ENCODE measurements at places on chromosomes 4 and X.
A peak's percentile ranks its signal among the peaks of the same experiment; 100 is the strongest.

GRCh38 chr4:187393531-187394344 lies 601.8 kb upstream of the ZFP42 start:
- no peaks in the 10 kb centered on the region for H3K27me3 ChIP-seq
- H3K27ac ChIP-seq: no peak overlapping the region
- no peaks in the 10 kb centered on the region for H3K4me1 ChIP-seq
- H3K36me3 ChIP-seq: no peaks in the 10 kb centered on the region
- no peak for DNase-seq

DNA sequence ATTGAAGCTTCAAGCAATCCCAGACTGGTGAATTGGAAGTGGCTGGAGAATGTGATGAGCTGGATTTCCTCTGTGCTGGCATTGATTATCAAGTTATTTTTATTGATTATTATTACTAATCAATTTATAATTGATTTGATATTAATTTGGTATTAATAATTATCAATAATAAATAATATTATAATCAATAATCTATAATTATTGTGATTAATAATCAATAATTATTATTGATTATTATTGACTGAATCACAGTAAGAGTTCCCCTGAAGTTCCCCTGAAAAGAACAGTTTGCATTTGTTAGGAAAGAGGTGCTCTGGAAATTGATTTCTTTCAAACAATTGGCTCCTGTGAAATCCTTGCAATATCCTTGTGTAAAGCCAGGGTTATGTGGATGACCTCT lies 7.5 kb upstream of the FAM9A start:
- H3K4me1 ChIP-seq: no peaks in the 10 kb centered on the region
- H3K27ac ChIP-seq: no peak overlapping the region
- H3K4me3 ChIP-seq: no peak overlapping the region
- peaks cover 31% of the 10 kb centered on the region for H3K27me3 ChIP-seq

DNA sequence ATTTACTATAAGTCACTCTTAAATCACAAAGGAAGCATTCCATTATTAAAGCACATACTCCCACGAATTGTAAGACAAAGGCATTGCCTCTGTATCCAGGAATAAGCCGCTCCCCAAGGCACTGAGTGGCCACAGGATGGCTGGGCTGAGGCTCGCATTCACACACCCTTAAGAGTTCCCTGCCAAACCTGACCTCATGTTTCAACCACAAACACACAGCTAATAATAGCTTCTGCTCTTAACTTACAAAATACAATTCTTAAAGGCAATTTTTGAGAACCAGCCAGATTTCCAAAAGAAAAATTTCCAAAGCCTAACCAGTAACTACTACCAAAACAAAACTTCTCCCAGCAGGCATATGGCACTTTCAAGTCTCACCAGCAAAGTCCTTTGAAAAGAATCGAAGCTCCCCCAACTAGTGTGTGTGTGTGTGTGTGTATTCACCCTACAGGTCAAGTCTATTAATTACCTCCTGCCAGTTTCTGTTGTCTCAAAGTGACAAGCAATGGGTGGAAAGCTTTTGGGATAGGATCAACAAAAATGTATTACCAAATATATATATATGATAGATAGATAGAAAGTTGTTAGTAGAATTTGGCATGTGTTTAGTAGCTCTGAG lies 36.0 kb downstream of the ARHGAP6 start:
- no peaks in the 10 kb centered on the region for H3K4me1 ChIP-seq
- no peak for DNase-seq
- H3K4me3 ChIP-seq: no peak overlapping the region
- no peak overlapping the region for H3K27ac ChIP-seq

- DNase-seq: no peak
- no peak overlapping the region for H3K4me3 ChIP-seq
- no peak overlapping the region for H3K27ac ChIP-seq
- H3K36me3 ChIP-seq: no peaks in the 10 kb centered on the region
These were observed 12.2 kb upstream of the AMOT start for GRCh38 chrX:112852851-112853250.

GRCh38 chr4:183872531-183872930 lies 32.6 kb upstream of the STOX2 start:
- H3K4me1 ChIP-seq: peaks cover 5% of the 10 kb centered on the region
- no peak overlapping the region for H3K4me3 ChIP-seq
- no peak for DNase-seq

DNA sequence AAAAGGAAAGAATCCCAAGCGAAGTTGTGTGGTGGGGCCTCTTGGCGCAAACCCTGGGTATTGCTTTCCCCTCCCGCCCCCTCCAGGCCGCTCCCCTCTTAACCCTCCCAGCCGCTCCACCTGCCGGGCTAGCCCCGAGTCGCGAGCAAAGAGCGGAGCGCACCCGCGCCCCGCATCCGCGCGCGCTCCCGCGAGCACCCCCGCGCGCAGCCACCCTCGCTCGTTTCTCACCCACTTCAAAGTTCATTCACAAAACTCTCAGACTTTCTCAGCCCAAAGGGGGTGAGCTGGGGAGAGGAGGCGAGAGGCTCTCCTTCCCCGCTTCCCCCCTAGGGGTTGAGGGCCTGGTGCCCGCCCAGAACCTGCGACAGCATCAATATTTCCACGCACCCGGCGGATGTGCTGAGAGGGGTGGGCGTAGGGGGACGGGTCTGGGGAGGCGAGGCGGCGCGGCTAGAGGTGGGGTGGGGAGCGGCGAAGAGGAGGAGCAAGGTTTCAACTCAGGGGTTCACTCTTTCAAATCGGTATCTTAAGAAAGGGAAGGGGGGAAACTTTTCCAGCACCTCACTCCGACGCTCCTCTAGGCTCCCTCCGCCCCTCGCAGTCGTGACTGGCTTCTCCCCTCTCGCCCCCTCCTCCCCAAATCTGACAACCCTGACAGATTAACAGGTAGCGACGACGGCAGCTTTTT lies 1.8 kb downstream of the MAML3 start:
- DNase-seq: peak; percentile 64
- peaks cover 10% of the 10 kb centered on the region for H3K27me3 ChIP-seq
- no peak overlapping the region for H3K27ac ChIP-seq

DNA sequence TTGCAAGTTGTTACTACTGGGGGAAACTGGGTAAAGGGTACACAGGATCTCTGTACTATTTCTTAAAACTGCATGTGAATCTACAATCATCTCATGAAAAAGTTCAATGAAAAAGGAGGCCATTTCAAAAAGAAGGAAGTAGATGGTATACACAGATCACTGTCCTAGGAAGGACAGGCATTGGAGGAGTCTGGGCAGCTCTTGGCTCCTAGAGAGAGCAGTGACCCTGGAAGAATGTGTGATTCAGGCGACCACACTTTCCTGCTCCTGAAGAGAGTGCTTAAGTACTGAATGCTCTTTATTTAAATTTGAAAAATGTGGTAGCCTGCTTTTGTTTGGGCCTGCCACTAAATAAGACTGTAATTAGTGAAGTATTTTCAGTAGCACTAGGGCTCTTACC lies 318.1 kb upstream of the CASK start:
- no peak overlapping the region for H3K4me3 ChIP-seq
- H3K27ac ChIP-seq: no peak overlapping the region
- no peaks in the 10 kb centered on the region for H3K36me3 ChIP-seq
- H3K27me3 ChIP-seq: no peaks in the 10 kb centered on the region
- no peaks in the 10 kb centered on the region for H3K4me1 ChIP-seq

- H3K36me3 ChIP-seq: peaks cover 16% of the 10 kb centered on the region
- H3K27me3 ChIP-seq: no peaks in the 10 kb centered on the region
- peak overlapping the region; percentile 94 for H3K27ac ChIP-seq
- peaks cover 47% of the 10 kb centered on the region for H3K4me1 ChIP-seq
- DNase-seq: no peak
These were observed 728 bp downstream of the UBA6 start for GRCh38 chr4:67700116-67700737.

GRCh38 chr4:188078116-188078515 lies 31.3 kb downstream of the TRIML2 start:
- H3K27ac ChIP-seq: no peak overlapping the region
- H3K36me3 ChIP-seq: no peaks in the 10 kb centered on the region
- no peak for DNase-seq
- no peaks in the 10 kb centered on the region for H3K27me3 ChIP-seq
- H3K4me1 ChIP-seq: no peaks in the 10 kb centered on the region

GRCh38 chr4:180688480-180688879 lies 1554.7 kb upstream of the TENM3 start:
- H3K4me3 ChIP-seq: no peak overlapping the region
- H3K4me1 ChIP-seq: no peaks in the 10 kb centered on the region
- H3K27me3 ChIP-seq: no peaks in the 10 kb centered on the region
- no peak for DNase-seq
- no peaks in the 10 kb centered on the region for H3K36me3 ChIP-seq

GRCh38 chr4:46856333-46856732 lies 52.7 kb downstream of the COX7B2 start:
- peaks cover 9% of the 10 kb centered on the region for H3K27me3 ChIP-seq
- DNase-seq: no peak
- no peaks in the 10 kb centered on the region for H3K36me3 ChIP-seq
- no peaks in the 10 kb centered on the region for H3K4me1 ChIP-seq

DNA sequence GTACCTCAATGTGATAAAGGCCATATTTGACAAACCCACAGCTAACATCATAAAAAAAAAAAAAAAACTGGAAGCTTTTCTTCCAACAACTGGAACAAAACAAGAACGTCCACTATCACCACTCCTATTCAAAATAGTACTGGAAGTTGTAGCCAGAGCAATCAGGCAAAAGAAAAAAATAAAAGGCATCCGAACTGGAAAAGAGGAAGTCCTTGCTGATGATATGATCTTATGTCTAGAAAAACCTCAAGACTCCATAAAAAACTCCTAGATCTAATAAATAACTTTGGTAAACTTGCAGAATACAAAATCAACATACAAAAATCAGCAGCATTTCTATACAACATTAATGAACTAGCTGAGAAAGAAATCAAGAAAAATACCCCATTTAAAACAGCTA lies 134.3 kb downstream of the TEX11 start:
- no peak overlapping the region for H3K4me3 ChIP-seq
- peaks cover 21% of the 10 kb centered on the region for H3K27me3 ChIP-seq
- H3K36me3 ChIP-seq: no peaks in the 10 kb centered on the region

GRCh38 chr4:78024085-78024484 lies 33.0 kb upstream of the FRAS1 start:
- no peaks in the 10 kb centered on the region for H3K36me3 ChIP-seq
- H3K27me3 ChIP-seq: peaks cover 8% of the 10 kb centered on the region
- no peaks in the 10 kb centered on the region for H3K4me1 ChIP-seq

DNA sequence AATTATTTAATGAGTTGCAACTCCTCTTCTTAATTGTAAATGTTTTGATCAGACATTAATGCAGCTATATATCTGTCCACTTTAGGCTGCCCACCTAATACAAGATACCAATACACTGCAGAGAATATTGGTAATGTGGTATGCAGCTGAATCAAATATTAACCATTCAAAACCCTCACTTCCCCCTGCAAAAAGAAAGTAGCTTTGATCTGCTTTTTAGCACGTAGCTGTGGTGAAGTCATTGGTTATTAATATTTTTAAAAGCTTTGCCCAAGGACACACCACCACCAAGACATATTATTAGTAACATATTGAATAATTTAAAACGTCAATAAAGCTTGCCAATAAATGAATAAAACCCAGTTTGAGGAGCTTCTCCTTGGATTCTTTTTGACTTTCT lies 28.6 kb upstream of the CYP2U1 start:
- H3K4me1 ChIP-seq: no peaks in the 10 kb centered on the region
- H3K27ac ChIP-seq: no peak overlapping the region
- peaks cover 61% of the 10 kb centered on the region for H3K27me3 ChIP-seq
- H3K36me3 ChIP-seq: no peaks in the 10 kb centered on the region

DNA sequence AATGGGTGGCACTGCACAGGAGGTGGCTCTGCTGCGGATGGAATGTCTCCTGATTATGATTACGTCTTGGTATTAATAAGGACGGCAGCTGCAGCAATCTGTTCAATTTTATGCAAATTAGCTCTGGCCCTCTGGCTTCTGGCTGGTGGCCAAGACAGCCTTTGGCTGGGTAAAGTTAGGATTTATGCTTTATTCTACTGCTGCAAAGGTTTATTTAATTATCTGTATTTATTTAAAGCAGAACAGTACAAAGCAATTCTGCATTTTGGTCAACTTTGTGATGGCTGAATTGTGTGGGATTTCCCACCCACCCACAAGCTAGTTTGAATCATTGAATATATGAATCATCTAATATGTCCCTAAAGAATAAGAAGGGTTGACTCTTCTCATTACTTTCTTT lies 745.6 kb upstream of the FAM241A start:
- DNase-seq: no peak
- H3K36me3 ChIP-seq: no peaks in the 10 kb centered on the region
- no peak overlapping the region for H3K4me3 ChIP-seq
- no peak overlapping the region for H3K27ac ChIP-seq

DNA sequence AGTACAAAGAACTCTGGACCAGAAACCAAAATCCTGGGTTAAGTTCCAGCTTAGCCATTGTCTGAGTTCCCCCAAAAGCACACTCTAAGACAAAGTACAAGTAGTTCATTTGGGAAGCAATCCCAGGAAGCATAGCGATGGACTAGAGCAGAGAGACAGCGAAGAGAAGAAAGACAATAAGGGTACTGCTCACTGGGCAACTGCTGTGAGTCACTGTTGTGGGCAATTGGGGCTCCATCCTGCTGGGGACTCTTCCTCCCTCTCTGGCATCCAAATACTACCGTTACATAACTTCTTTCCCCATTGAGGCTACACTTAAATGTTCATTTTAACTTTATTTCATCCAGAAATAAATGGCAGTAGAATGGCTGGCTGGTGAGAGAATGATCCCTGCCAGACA lies 14.1 kb downstream of the SRPX start:
- H3K4me1 ChIP-seq: no peaks in the 10 kb centered on the region
- H3K4me3 ChIP-seq: no peak overlapping the region
- H3K27me3 ChIP-seq: no peaks in the 10 kb centered on the region
- no peak overlapping the region for H3K27ac ChIP-seq

GRCh38 chrX:42149281-42149680 lies 225.9 kb upstream of the CASK start:
- peaks cover 8% of the 10 kb centered on the region for H3K4me1 ChIP-seq
- H3K4me3 ChIP-seq: no peak overlapping the region
- H3K36me3 ChIP-seq: no peaks in the 10 kb centered on the region
- no peaks in the 10 kb centered on the region for H3K27me3 ChIP-seq

DNA sequence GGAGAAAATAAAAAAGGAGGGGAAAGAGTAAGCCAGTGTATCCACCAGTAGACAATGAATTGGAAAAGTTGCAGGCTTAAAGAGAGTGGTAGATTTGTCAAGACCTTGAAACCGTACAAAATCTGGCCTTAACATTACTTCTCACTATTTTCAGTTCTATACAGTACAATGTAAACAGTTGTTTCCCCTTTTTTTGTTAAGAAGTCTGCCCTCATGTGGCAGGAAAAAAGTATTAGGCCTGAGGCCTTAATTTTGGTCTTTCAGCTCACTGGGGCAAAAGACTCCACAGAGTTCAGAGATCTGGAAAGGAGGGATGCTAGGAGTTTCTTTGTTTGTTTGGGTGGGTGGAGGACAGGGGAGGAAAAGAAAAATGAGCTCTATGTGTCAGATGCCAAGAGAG lies 92.8 kb upstream of the CCDC160 start:
- no peaks in the 10 kb centered on the region for H3K4me1 ChIP-seq
- no peak overlapping the region for H3K27ac ChIP-seq

DNA sequence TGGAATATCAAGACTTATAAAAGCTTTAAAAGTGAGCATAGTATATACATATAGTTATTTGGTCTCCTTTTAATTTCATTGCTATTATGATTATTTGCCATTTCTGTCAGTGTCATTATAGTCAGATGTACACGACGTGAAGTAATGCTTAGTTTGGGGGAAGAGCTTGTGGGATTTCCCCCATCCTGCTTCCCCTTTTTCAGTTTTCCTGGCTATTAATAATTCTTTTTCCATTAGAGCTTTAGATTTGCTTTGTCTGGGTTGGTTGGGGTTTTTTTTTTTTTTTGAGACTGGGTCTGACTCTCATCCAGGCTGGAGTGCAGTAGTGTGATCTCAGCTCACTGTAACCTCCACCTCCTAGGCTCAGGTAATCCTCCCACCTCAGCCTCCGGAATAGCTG lies 5.4 kb downstream of the ABCE1 start:
- H3K4me1 ChIP-seq: peaks cover 14% of the 10 kb centered on the region
- H3K4me3 ChIP-seq: no peak overlapping the region
- DNase-seq: no peak
- no peaks in the 10 kb centered on the region for H3K27me3 ChIP-seq
